ELF-1 (cell line): ENCODE measurements at places on chromosomes 13 and 19.

DNA sequence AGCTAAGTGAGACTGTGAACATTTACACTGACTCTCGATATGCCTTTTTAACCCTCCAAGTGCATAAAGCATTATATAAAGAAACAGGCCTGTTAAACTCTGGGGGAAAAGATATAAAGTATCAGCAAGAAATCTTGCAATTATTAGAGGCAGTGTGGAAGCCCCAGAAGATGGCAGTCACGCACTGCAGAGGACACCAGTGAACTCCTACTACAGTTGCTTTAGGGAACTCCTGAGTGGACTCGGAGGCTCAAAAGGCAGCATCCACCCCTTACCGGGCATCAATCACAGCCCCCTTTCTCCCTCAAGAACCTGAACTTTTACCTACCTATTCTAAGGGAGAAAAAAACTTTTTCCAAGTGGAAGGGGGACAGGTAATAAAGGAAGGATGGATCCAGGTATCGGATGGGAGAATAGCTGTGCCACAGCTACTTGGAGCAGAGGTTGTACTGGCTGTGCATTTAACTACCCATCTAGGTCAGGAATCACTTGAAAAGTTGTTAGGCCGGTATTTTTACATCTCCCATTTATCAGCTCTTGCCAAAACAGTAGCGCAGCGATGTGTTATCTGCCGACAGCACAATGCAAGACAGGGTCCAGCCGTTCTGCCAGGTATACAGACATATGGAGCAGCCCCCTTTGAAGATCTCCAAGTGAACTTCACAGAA lies 80.1 kb downstream of the ZNF486 start:
- DNase-seq, result peak; percentile 74

DNA sequence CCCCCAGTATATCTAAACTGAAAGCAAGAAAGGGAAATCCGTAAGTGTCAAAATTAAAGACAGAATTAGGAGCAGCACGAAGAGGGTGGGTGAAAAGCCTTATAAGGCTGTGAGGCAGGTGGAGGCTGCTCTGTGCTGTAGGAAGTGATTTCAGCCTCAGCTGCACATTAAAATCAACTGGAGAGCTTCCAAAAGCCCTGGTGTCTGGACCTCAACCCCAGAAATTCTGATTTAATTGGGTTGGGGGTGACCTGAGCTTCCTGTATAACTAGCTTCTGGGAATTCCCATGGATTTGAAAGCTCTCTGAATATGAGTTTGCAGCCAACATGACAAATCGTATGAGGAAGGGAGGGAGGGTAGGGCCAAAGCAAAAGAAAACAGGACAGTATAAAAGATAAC lies 242.4 kb upstream of the TMTC4 start:
- DNase-seq, result no peak

DNA sequence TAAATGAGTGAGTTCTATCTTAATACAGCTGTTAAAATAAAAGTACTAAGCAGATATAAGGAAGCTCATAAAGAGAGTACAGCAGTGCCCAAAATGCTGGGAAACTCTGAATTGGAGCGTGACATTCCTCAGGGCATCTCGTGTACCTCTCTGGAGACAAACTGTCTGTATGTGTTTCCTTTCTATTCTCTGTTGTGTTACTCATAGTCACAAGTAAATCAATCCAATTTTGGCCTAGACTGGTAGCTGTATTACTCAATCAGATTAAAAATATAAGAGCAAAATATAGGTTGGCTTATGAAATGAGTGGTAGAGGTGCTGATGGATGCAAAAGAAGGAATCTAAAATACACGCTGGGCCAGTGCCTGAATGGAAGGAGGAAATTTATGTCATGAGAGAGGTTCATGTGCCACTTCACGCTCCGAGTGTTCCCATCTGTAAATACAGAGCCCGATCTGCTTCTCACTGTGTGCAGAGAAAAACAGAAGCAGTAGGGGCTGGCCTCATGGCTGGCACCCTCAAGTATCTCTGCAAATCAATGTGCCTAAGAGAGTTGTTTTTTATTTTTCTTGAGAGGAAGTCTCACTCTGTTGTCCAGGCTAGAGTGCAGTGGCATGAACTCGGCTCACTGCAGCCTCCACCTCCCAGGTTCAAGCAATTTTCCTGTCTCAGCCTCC lies 58.7 kb upstream of the RGCC start:
- peak; percentile 7 for DNase-seq

- peak; percentile 83 for DNase-seq
Measured at GRCh38 chr19:49801966-49802661, 11.0 kb downstream of the FUZ start.

- DNase-seq, result peak; percentile 86
Measured at GRCh38 chr19:35031072-35031881, 1.0 kb downstream of the SCN1B start.
